ENCODE measurements at places on chromosomes 1 and 21. TPM values are rescaled to one million over a fixed set of nuclear protein-coding genes. Genes with fewer than 3 reads are reported as not detected.

Gene RCSD1
- total RNA-seq: 10.9 TPM

Gene LCE2A
- total RNA-seq: not detected

Gene KRTAP21-1
- 1.3 TPM for total RNA-seq

Gene KRTAP7-1
- not detected for total RNA-seq

Gene SLC2A5
- total RNA-seq: 3.4 TPM

Gene NLRP3
- total RNA-seq: 2.2 TPM

Gene GJA9
- not detected for total RNA-seq

Gene FAM177B
- total RNA-seq: 0.82 TPM

Gene BARHL2
- total RNA-seq: 2.8 TPM
